ENCODE measurements at places on chromosomes 2 and 18.

DNA sequence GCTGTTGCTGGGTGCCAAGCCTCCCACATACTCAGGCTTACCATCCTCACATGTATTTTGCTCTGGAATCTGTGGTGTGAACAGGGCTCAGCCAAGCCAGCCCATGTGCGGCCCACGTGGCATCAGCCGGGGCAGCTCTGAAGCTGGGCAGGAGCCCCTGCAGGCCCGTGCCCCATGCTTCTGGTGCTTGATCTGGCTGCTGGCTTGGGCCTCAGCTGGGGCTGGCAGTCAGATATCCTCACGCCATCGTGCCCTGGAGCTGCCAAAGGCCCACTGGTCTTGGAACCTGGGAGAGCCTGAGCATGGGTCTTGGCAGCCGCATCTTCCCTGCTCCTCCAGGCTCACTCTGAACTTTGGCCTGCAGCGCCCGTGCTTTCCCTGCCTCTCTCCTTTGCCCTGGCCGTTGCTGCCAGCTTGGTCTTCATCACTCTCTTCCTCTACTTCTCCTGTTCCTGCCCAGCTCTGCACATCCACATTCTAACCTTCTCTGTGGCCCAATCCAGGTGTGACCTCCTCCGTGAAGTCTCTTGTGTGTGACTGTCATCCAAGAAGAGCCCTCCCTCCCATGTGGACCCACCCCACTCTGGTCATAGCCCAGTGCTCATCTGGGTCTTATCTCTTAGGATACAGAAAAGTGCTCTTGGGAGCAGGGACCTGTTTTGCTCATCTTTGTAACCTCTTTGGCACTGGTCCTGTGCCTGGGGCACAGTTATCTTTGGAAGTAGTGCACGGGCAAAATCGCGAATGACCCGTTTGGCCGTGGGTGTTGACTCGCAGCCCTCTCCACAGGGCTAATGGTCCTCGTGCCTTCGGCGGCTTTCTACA lies 116.1 kb downstream of the RNF144A start:
- no peak for DNase-seq

- no peak for DNase-seq
Measured at GRCh38 chr2:172281648-172282570, 145.5 kb upstream of the ITGA6 start.

GRCh38 chr2:98085649-98086048 lies 1.3 kb upstream of the VWA3B start:
- DNase-seq, result no peak

DNA sequence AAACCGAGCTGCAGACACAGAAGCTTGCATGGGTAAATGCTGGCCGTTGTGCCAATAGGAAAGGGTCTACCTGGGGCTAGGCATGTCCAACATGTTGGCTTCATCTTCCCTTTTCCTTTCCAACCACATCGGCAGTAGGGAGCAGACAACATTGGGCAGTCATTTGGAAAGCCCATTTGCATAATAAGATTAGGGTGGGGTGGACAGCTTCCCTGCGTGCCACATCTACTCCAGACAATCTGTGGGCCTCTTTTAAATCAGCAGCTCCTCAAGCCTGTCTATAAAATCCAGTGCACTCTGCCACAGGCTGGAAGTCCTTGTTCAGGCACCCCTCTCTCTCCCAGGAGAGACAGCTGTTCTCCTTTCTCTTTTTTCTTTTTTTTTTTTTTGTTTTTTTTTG lies 203.6 kb upstream of the KYNU start:
- DNase-seq, result no peak

DNA sequence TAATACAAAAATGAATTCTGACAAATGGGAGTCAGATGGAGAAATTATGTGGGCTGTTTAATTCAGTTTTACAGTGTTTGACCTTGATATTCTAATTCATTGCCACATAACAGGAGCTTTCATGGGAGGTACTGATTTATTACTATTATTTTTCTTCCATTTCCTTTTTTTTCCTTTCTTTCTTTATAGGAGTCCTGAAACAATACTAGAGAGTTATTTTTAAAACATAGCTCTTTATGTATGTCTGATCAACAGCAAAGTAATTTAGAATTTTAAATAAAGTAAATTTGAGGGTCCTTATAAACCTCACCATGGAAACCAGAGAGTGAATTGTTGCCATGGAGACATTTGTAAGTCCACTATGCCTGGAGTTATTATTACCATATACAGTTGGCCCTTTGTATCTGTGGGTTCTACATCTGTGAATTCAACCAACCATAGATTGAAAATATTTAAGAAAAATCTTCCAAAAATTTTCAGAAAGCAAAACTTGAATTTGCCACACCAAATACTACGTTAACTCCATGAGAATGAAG lies 40.9 kb upstream of the PPP4R1 start:
- no peak for DNase-seq

DNA sequence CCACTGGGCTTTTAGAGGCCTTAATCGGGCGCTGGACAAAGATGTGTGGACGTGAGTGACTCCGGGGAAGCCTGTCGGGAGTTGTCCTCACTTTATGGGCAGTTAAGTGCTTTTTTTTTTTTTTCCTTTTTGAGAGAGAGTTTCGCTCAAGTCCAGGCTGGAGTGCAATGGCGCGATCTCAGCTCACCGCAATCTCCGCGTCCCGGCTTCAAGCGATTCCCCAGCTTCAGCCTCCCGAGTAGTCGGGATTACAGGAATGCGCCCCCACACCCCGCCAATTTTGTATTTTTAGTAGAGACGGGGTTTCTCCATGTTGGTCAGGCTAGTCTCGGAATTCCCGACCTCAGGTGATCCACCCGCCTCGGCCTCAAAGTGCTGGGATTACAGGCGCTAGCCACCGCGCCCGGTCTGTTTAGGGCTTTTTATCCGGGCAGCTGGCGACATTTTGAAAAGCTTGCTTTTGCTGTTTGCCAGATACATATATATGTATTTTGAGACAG lies 1.5 kb downstream of the MSH6 start:
- DNase-seq, result no peak

DNA sequence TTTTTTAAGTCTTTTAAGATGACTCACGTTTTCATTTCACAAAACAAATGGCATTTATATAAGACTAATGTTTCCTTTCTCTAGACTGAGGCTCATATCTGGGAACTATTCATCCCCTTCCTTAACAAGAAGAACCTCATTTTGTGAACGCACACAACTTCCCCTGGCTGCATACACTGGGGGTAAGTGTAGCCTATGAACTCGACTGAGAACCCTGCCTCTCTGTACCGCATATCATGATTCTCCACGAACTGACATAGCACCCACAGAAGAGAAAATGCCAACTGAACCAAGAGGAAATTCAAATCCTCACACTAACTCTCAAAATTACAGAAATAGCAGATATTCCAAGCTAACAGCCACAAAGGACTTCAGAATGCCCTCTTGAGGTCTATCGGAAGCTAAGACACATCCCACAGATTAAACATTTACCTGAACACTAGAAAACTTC lies 236.7 kb downstream of the TCF4 start:
- no peak for DNase-seq

DNA sequence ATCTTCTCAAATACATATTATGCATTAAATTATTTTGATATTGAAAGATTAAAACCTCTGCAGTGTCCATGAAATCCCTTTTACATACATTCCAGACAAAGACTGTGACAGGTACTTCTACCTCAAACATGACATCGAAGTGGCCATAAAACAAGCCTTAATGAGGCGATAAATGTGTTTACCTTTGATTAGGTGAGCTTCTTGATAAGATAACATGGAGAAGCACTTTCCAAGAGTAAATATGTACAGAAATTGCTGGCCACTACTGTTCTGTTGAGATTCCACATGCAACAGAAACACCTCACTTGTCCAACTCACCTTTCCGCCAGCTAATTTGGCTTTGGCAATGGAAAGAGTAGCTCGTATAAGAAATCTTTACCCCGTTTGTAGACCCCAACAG lies 55.2 kb downstream of the ZEB2 start:
- DNase-seq, result no peak

- DNase-seq, result no peak
Measured at GRCh38 chr18:57088883-57089282, 58.0 kb upstream of the BOD1L2 start.

- DNase-seq, result peak; percentile 92
Measured at GRCh38 chr2:19989667-19990415, at the start of gene WDR35. Gene WDR35 (minus strand): TSS chr2:19990105. CDS start chr2:19990015, 90 bp downstream.

- DNase-seq, result no peak
Measured at GRCh38 chr2:201452922-201453643, 1.5 kb downstream of the STRADB start.

GRCh38 chr18:59695551-59695950 lies 1.7 kb downstream of the CCBE1 start:
- DNase-seq, result no peak

Data from CD4-positive, alpha-beta T cell treated with Interleukin-15 for 1 hour (primary cell).